Forelimb muscle (tissue), 1 donor: ENCODE measurements at places on chromosomes 6 and 20.

- no peak for DNase-seq
Observed at GRCh38 chr20:47295129-47295813, 61.2 kb downstream of the ZMYND8 start.

GRCh38 chr20:10909803-10910202 lies 236.0 kb upstream of the JAG1 start:
- no peak for DNase-seq

- DNase-seq: no peak
Observed at GRCh38 chr20:56573986-56574385, 40.9 kb downstream of the FAM209B start.

DNA sequence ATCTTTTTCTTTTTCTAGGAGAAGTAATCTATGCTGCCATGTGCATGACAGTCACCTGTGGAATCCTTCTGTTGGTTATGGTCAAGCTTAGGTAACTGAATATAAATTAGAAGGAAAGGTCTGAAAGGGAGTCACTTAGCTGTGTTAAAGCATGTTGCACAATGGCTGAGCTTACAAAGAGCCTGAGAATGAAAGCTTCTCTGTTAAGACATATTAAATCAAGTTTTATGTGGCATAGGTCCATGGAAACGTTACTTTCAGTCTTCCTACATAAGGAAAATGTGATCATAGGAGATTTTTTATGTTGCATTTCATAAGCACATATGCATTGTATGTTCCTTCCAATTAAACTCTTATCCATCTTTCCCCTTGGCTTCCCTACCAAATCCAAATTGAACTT lies 72.1 kb downstream of the GFRAL start:
- no peak for DNase-seq

DNA sequence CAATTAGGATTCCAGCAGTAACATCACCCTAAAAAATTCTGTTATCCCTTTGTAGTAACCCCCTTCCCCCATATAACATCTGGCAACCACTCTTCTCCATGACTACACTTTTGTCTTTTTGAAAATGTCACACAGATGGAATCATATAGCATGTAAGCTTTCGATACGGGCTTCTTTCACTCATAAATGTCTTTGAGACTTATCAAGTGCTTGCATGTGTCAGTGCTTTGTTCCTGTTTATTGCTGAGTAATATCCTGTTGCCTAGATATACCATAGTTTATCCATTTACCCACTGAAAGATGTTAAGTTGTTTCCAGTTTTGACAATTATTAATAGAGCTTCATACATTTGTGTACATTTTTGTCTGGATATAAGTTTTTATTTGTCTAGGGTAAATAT lies 10.4 kb upstream of the SNPH start:
- DNase-seq: no peak

GRCh38 chr20:50911716-50912115 lies 19.5 kb downstream of the ADNP start:
- DNase-seq: no peak

GRCh38 chr6:11535801-11536230 lies 1.7 kb upstream of the TMEM170B start:
- no peak for DNase-seq

GRCh38 chr6:106847116-106847515 lies 127.4 kb downstream of the CD24 start:
- no peak for DNase-seq

DNA sequence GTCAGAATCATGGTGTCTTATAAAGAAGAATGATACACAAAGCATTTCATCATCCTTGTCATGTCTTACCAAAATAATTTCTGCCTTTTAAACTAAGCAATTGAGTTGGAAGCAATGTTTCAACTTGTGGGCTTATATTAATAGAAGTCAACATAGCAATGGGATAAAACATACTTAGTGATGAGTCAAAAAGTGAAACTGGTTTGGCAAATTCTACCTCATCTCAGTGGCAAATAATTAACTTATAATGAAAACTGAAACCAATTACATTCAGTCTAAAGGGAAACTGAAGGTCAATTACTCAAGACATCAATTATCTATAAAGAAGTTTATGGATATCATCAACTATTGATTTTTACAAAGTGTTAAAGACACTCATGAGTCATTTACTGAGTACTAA lies 463.8 kb downstream of the BMP2 start:
- no peak for DNase-seq

DNA sequence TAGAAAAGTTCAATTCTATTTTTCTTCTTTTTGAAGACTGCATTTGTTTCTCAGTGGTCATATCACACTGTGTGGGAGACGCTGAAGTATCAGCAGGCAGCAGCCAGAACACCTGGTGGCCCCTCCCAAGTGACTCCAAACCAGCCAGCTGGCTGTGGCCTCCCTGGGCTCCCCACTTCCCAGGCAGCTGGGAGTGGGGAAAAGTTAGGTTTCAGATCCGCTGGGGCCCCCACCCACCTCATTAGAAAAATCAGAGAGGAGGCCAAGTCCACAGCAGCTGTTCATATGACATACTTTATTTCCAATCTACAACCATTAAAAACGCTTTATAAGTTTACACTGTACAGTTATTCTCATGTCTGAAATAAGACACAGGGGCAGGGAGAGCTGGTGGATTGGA lies 3.6 kb upstream of the DSN1 start:
- no peak for DNase-seq

DNA sequence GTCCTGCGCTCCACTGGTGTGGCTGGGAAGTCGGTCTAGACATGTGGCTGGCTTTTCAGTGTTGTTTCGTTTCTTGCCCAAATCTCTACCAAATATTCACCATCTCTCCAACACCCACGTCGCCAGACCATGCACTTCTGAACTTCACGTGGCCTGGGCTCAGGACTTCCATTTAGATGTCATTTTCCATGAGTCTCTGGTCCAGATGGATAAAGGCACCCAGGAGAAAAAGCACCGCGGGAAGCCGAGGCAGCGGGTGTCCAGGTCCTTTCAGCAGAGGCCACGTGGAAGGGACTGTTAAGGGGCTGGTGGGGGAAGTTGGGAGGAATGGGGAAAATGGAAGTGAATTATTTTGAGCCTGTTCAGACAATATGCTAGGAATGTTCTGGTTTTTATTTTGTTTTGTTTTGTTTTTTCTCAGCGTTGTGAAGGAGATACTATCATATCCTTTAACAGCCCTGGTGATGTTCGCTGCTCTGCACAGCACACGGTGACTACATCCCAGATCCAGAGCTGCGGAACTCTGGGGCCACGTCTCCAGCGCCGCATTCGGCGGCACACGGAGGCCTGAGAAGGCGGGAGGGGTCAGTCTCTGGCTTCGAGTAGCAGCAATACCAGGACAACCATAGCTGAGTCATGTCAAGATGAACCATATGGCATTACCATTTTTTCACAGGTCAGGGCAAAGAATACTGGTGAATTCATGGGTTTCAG lies 230.3 kb downstream of the THBS2 start:
- no peak for DNase-seq

GRCh38 chr6:91376686-91377085 lies 789.8 kb upstream of the MAP3K7 start:
- DNase-seq: no peak

DNA sequence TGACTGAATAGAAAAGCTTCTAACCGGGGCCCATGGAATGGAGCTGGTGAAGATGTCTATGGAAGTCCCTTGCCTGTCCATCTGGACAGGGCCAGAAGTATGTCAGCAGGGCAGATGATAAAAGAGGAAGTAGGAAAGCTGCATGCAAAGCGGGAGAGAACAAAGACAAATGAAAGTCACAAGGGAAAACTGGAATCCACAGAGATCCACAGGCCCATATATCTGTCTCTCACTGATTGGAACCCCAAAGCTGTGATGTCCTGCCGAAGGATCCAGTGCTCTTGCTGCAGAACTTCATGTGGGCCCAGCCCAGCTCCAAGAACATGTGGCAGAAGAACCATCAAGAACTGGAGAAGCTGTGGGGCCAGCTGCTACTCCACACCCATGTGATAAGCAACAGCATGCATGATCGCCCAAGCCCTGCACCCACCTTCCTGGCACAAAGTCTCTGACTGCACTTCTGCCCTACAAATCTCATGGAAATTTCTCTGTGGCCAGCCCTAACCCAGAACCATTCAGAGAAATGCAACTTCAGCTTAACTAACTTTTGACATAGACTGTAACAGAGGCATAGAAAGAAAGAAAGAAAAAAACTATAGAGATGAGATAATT lies 716.0 kb downstream of the KIF16B start:
- no peak for DNase-seq

- no peak for DNase-seq
Observed at GRCh38 chr6:134374491-134375219, 56.7 kb upstream of the SGK1 start.
